ENCODE measurements at places on chromosomes 2 and 18.

- DNase-seq: no peak
These were observed 221.6 kb downstream of the ALPK2 start for GRCh38 chr18:58407263-58407648.

DNA sequence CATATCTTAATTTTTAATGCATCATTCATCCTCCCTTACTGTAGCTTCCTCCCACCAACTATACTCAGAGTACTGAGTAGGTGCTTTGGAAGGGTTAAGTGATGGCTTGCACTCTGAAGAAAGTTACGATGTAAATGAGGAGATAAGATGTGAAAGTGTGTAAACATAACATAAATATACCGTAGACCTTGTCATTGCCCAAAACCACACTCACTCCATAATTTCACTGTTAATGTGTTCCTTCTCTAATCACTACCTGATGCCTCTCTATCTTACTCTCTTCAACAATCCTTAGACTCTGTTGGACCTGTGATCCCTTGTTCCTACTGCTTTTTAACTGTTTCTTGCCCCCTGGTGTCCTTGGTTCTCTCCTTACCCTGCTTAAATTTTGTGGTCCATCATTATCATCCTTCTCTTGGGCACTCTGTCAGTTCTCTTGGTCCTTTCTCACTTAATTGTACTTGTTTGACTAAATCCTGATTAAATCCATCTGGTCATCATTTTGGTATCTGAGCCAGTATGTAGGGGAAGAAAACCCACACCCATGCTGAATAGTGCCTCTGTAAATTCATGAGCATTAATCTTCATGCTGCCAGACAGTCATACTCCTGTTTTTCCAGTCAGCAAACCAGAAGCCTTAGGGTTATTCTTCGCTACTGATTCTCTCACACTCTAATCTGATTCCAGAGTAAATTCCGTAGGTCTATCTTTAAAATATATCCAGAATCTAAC is 45.0 kb downstream of the PMS1 start:
- DNase-seq: no peak

GRCh38 chr2:136116813-136117390 is 1.0 kb downstream of the CXCR4 start:
- DNase-seq: peak; percentile 80

GRCh38 chr2:120885749-120886148 is 150.1 kb downstream of the GLI2 start:
- no peak for DNase-seq

GRCh38 chr2:2014251-2014771 is 270.0 kb upstream of the PXDN start:
- DNase-seq: no peak

- DNase-seq: peak; percentile 31
These were observed 578 bp downstream of the IWS1 start for GRCh38 chr2:127525691-127526131.

- peak; percentile 51 for DNase-seq
These were observed 375.0 kb downstream of the CTNNA2 start for GRCh38 chr2:79887747-79888374.

GRCh38 chr2:183375821-183376220 is 251.6 kb downstream of the NUP35 start:
- DNase-seq: no peak

DNA sequence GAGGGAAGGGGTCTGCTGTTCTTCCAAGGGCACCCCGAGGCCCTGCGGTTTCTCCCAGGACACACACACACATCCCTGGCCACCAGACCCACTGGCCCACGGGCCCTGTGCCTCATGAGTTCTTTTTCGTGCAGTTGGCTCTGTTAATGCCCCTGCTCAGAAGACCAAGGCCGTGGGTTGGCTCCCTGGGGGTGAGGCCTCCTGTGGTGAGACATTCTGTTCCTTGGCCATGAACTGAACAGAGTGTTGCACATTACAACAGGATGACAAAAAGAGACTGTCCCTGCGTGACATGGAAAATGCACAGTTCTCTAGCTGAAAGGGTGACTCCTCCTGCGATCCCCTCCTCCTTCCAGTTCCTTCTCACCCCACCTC is 30.7 kb downstream of the SH2D6 start:
- no peak for DNase-seq

- DNase-seq: no peak
These were observed 49.1 kb downstream of the CCDC85A start for GRCh38 chr2:56232912-56233311.

DNA sequence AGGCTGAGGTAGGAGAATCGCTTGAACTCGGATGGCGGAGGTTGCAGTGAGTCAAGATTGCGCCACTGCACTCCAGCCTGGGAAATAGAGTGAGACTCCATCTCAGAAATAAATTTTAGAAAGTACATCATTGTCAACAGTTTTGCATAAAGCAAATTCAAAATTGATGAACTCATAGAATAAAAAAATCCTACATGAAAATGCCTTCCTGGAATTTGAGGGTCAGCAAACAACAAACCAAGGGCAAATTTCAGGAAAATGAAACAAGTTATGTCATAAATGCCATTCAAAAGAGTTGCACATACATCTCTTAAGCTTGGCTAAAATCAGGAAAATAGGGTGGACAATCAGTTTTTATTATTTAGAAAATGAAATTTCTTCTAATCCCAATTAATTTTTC is 45.1 kb downstream of the COL5A2 start:
- DNase-seq: no peak

- DNase-seq: no peak
These were observed 57.7 kb upstream of the ST6GAL2 start for GRCh38 chr2:106943468-106944200.

DNA sequence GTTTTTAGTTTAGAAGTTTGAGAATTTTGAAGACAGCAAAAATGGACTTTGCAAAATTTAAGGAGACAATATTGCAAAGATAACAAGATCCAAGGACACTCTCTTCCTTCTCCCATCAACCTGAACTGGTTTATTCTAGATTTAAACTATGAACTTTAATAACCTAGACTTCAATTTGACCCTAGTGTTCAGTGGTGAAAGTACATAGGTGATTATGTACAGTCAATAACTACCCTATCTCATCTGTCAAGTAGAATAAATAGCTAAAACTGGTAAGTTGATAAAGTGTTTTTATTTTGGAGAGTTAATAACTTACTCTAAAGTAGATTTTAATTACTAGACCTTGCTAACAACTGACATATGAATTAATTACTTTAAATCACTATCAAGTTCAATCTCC is 52.9 kb upstream of the NFE2L2 start:
- no peak for DNase-seq

GRCh38 chr2:241577413-241578122 is 19.0 kb downstream of the BOK start:
- DNase-seq: no peak

DNA sequence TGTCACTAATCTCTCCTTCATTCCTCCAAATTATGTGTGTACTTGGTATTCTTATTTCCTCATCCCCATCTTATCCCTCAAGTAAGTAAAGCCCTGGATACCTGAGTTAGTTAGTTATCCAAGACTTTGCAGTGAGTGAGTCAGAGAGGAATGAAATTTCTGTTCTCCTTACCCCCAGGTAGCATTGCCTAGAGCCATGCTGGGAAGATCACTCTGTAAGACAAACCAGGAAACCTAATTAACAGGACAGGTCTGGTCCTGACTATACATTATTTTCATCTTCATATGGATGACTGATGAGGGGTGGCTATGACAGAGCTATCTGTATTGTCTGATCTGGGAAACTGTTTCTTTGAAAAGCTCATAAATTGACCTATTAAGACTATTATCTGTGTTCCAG is 55.0 kb upstream of the ITGA6 start:
- DNase-seq: no peak

DNA sequence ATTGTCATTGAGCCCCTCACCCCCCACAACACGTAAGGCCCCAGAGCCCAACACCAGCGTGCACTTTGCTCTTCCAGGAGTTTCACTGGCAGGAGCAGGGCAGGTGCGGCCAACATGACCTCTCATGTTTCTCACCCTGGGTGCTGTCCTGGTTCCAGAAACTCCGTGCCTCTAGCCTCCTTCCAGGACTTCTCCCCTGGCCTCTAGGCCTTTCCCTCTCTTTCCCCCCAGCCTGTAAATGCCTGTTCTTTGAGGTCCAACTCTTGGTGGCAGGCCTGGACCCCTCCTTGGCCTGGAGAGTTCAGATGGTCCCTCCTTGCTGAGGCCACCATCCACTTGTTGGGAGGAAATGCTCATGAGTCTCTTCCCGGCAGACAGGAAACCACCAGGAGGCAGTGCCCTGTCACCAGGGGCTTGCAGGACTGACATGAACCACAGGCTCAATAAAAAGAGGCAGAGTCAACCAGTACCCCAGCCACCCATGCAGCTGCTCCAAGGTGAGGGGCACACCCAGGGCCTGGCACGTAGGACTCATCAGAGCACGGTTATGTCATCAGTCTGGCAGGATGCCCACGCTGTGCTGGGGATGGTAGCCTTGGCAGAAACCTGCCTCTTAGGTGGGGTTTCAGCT is 1.5 kb downstream of the MALL start:
- peak; percentile 20 for DNase-seq

GRCh38 chr2:32947484-32948143 is 861 bp downstream of the LTBP1 start:
- DNase-seq: peak; percentile 42

GRCh38 chr2:24644032-24644431 is 149.2 kb downstream of the PTRHD1 start:
- DNase-seq: no peak

DNA sequence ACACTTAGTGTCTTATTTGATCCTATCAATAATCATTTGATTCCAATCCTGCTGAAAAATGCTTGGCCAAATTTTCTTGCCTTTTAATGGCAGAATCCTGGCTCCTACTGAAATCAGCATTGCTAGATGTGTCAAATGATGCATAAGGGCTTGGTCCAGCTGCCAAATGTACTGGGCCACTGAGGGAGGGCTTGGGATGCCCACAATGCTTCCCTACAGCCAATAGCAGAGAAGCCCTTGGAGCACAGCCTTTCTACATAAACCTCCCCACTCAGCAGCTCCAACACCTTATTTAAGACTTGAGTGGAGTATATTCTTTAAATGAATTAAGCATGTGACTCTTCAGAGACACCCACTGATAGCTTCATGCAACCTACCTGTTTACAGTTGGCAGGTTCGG is 3.6 kb downstream of the ALK start:
- DNase-seq: no peak

- no peak for DNase-seq
These were observed 322.0 kb downstream of the RND3 start for GRCh38 chr2:150165442-150165841.

GRCh38 chr2:143822736-143823135 is 693.5 kb downstream of the ARHGAP15 start:
- no peak for DNase-seq

- DNase-seq: no peak
These were observed 161.7 kb downstream of the TWIST2 start for GRCh38 chr2:239009589-239009961.
